Activated T-cell treated with anti-CD3 and anti-CD28 coated beads, Interleukin-2, amount 50 U/mL, for 1 hour (primary cell): ENCODE measurements at places on chromosomes 12 and 14.

- no peak for DNase-seq
Observed at GRCh38 chr14:20982646-20983369, 7.0 kb upstream of the METTL17 start.

GRCh38 chr14:69682136-69682535, 70.7 kb downstream of the SUSD6 start:
- no peak for DNase-seq

DNA sequence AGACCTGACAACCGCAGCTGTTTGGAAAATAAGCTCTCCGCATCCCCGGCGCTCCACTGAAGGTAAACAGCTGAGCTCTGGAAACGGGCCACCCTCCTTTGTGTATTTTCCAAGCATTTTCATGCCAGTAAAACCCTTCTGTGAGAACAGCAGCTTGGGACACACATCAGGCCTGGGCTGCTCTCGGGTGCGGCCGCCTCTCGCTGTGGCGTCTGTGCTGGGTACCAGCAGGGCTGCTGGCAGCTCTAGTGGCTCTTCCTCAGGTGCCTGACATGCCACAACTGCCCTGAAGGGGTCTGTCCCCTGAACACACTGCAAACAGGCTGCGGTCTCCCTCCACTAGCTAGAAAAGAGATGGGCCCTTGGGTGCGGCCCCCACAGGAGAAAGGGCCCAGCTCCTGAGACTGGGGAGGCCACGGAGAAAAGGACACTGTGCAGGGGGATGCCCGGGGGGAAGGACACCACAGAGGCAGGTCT, 96.3 kb downstream of the ITPK1 start:
- DNase-seq = no peak

DNA sequence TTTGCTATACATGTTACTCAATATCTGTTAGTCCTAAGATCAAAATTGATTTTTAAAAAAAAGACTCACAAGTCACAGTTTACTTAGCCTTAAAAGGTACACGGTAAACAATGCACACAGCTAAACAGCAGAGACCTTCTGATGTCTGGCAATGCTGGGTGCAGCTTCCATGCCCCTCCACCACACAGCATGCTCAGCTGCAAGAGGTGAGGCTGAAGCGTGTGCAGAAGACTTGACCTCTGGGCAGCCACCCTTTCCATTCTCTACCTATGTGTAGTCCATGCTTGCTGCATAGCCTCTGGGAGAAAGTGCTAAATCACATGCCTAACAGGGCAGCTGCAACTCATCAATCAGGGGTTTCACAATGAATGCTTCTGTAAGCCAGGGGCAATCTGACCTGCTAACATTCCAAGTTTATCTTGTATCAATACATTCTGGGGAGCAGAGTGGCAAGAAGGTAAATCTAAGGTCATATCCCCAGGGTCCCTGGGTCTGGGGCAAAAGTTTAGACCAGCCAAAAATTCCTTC, 44.5 kb upstream of the AMN1 start:
- no peak for DNase-seq

GRCh38 chr14:52262600-52262999, 4.9 kb upstream of the PTGDR start:
- no peak for DNase-seq

- no peak for DNase-seq
Observed at GRCh38 chr14:90781344-90781761, 34.9 kb downstream of the TTC7B start.

- DNase-seq = no peak
Observed at GRCh38 chr12:59736786-59737185, 141.0 kb downstream of the SLC16A7 start.

DNA sequence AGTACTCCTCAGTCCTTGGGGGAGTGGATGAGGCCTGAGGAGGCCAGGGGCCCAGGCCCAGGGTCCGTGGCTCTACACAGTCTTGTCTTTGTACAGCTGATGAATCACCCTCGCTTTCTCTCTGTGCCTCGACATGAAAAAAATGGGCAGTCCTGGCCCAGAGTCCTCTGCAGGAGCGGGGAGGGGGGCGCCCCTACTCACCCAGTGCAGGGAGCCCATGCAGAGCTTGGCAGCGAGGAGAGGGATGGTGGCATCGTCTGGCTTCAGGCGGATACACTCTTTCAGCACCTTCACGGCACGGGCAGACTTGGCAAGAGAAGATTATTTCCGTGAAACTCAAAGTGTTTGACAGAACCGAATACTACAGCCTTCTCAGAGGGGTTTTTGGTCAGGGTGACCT, 159.3 kb downstream of the TTC7B start:
- DNase-seq = no peak

DNA sequence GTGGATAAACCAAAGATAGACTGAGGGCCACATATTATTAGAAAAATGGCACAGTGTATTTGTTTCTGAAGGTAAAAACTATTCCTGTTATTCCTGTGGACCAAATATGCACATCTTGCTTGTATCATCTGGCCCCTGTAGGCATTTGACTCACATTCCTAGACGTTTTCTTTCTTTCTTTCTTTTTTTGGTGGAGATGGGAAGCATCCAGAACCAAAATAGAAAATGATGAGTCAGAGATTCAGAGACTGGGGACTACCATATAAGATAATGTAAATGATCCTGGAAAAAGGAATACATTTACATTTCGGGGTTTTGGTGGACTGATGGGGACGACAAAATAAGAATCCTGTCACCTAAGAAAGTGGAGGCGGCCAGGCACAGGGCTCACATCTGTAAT, 24.2 kb downstream of the TRIM9 start:
- no peak for DNase-seq

GRCh38 chr12:12210983-12211382, 55.9 kb downstream of the LRP6 start:
- DNase-seq = no peak

DNA sequence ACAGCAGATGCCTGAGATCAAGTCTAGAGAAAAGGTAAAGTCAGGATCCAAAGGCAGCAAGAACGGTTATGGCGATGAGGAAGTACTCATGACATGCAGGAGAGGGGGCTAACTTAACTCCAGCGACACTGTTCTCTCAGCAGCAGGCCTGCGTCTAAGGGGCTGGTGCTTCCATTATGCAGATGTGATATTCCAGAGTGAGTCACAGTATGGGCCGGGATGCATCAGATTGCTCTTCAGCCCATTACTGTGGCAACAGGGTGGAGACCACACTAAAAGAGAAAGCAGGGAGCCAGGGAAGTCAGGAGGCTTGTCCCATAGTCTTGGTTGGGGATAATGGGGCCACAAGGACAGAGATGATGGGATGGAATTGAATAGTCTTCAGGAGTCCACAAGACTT, 151.8 kb upstream of the NTF3 start:
- no peak for DNase-seq

GRCh38 chr12:93167331-93167730, 210.4 kb upstream of the NUDT4 start:
- no peak for DNase-seq

DNA sequence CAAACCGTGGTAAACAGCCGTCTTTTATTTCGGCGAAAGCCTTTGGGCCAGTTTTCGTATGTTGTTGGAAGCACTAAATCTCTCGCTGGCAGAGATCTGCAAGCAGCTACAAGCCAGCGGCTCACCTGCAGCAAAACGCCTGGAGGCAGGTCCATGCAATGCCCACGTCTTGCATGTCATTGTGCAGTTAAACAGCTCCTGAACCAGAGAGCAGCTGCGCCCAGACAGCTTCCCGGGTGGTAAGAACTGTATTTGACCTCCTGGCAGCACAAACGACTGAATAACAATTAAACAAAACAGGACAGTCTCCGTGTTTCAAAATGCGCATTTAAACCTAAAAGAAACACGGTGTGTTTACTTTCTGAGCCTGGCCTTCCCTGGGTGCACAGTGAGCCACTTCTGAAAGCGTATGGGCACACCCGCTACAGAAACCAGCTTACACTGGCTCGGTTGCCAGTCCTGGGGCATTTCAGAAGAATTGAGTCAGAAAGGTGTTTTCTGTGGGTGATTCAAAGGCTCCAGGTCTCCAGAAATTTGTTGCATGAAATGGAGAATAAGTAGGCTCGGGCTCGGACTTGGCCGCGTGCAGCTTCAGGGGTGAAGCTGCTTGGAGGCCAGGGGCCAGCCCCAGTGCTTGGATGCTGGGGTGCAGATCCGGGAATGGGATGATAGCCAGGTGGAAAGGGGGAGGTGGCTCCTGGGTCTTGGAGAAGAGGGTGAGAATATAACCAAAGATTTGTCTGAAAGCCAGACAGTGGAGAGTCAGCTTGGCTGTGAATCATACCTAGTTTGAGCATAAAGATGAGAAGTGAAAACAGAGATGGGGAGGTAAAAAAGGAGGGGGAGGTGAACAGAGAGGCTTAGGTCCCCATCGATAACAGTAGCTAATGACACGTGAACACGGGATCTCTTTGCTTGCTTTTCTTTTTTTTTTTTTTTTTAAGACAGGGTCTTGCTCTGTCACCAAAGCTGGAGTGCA, 24.9 kb upstream of the FZD10 start:
- DNase-seq = no peak
